ENCODE measurements at places on chromosomes 5 and 9. TPM values are rescaled to one million over a fixed set of nuclear protein-coding genes. Genes with fewer than 3 reads are reported as not detected.

The TMED9 gene
- 24.4 TPM for total RNA-seq

The IGFBPL1 gene
- 90.5 TPM for total RNA-seq

The GDF9 gene
- 0.94 TPM for total RNA-seq

The MED7 gene
- total RNA-seq: 32.2 TPM

The BARX1 gene
- not detected for total RNA-seq

The LCN10 gene
- not detected for total RNA-seq

The OTULIN gene
- total RNA-seq: 26.0 TPM

The CDX1 gene
- not detected for total RNA-seq

The TNFSF8 gene
- 0.31 TPM for total RNA-seq
